ENCODE measurements at places on chromosomes 7 and 10.

DNA sequence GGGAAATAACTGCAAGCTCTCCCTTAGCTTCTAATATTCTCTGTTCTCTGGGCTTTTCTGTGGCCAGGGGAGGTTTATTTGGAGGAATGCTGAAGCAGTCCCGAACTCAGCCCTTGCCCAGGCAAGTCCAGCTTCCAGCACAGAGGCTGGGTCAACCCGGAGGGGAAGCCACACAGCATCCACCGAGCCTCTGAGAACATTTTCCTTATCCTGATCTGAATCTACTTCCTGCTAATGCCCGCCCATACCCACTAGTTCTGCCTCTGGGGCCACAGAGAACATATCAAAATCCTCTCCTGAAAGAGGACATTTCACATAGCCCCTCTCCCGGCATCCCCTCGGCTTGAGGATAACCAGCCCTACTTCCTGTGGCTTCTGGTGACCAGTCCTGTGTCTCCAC lies 31.1 kb downstream of the SH3PXD2A start:
- no peak for DNase-seq

DNA sequence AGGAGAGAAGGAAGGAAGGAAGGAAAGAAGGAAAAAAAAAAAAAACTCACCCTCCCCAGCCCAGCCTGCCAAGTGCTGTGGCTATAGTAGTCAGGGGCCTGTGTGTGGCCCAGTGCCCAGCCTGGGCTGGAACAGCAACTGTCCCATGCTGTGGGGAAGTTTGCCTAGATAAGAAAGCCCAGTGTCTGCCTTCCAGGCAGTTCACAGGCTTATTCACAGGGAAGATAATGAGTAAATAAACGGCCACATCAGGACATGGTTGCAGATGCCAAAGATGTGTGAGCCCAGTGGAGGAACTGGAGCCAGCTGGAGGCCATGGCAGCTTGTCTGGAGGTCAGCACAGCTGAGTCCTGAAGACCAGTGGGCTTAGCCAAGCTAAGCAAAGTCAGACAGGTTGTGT lies 132.4 kb upstream of the FOXK1 start:
- no peak for DNase-seq

GRCh38 chr7:84324136-84324630 lies 129.6 kb upstream of the SEMA3A start:
- DNase-seq: no peak

GRCh38 chr7:33326485-33326848 lies 197.1 kb downstream of the BBS9 start:
- DNase-seq: no peak

- DNase-seq: no peak
Observed at GRCh38 chr10:14294347-14295059, 36.2 kb downstream of the FRMD4A start.

GRCh38 chr10:7337431-7338171 lies 73.2 kb downstream of the SFMBT2 start:
- no peak for DNase-seq

DNA sequence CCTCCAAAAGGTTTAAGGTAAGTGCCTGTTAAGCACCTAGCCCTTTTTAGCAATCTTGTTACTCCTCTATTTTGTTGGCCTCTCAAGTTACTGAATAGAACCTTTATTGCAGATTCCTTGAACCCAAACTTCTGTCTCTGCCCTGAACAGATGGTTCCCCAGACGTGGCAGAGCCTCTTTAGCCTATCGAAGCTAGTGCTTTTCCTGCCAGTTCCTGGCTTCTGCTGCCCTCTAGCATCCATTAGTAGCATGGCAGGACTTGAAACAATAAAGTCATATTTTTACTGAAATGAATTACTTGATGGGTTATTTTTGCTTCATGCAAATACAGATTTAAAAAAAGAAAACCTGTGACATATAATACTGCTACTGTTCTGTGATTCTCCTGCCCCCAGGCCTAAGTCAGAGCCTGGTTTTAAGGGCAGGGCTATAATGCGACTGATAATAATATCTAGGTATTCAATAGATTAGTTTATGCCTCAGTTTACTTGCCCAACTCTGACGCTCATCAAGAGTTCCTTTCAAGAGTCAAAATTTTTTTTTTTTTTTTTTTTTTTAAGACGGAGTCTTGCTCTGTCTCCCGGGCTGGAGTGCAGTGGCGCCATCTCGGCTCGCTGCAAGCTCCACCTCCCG lies 84.3 kb upstream of the PHF14 start:
- no peak for DNase-seq

GRCh38 chr7:45710271-45711160 lies 136.3 kb downstream of the ADCY1 start:
- DNase-seq: no peak

DNA sequence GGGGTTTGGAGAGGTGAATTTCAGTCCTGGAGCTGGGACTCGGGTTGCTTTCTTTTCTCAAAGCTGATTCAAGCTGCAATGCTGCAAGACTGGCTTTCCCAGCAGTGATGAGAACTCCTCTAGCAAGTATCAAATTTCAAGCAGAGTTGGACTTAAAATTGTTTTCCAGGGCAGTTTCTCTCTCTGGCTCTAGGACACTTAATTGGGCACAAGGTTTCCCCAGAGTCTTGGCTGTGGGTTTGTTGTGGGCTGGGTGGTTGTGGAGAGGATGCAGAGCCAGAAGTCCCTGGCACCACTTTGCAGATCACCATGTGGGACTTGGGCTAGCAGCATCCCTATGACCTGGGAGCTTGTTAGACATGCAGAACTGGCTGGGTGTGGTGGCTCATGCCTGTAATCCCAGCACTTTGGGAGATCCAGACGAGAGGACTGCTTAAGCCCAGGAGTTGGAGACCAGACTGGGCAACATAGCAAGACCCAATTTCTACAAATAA lies 16.8 kb downstream of the AKR1B15 start:
- no peak for DNase-seq

GRCh38 chr10:74150204-74150989 lies at the start of gene AP3M1:
Gene AP3M1, minus strand, starts transcription at chr10:74150828. Its CDS starts 12,449 bp downstream, at chr10:74138379.
- DNase-seq: peak; percentile 56

GRCh38 chr10:93503075-93503474 lies 6.7 kb downstream of the CEP55 start:
- DNase-seq: no peak

GRCh38 chr7:68176974-68177373 lies 1180.3 kb downstream of the TYW1 start:
- no peak for DNase-seq

GRCh38 chr10:85548034-85548433 lies 818.6 kb downstream of the GRID1 start:
- DNase-seq: no peak

DNA sequence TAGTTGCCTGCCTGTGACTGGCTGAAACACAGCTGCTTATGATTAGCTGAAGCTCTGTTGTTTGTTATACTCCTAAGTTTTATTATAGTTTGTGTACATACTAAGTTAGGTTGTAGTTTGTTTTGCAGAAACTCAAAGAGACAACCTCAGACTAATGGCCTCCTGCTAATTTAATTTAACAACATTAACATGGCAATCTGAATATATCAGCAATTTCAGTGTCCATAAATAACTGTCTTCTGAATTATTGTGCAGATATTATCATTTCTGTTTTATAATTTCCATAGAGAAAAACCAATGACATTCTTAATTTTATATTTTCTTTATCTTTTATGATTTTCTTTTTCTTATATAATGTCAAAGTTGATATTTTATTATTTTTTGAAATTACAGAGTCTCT lies 298.1 kb upstream of the PLXDC2 start:
- no peak for DNase-seq

DNA sequence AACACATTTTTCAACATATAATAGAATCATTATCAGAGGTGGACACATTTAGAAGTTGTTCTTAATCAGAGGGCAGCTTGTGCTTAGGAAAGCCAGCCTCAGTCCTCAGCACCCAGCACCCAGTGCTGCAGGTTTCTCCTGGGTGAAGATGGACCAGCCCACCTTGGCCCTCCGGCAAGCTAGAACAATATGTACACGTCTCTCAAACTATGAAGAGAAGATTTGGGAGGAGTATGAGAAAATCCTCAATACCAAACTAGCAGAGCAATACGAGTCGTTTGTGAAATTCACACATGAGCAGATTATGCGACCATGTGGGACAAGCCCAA lies 13.5 kb upstream of the RALA start:
- no peak for DNase-seq

- no peak for DNase-seq
Observed at GRCh38 chr10:72730479-72730878, 38.5 kb downstream of the MCU start.

DNA sequence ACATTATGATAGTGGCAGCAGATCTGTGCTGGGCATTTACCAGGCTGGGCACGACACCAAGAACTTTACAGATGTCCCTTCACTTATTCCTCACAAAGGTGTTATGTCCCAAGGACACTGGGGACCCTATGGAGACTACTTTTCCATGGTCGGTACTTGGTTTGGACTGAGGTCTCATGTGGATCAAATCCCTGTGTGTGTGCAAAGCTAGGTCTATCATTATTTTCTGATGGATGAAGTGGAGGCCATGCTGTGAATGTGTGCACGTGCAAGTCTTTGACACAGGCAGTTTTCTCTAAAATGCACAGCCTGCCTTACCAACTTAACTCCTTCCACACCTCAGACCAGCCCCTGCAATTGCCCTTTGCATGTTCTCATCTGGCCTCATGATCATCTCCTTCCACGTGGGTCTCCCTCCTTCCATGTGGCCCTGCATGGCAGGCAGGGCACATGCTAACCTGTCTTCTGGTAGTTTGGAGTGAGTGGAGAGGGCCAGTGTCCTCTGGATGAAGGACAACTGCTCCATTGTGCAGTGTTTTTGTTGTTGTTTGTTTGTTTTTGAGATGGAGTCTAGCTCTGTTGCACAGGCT lies 16.0 kb upstream of the ZNF273 start:
- DNase-seq: no peak

DNA sequence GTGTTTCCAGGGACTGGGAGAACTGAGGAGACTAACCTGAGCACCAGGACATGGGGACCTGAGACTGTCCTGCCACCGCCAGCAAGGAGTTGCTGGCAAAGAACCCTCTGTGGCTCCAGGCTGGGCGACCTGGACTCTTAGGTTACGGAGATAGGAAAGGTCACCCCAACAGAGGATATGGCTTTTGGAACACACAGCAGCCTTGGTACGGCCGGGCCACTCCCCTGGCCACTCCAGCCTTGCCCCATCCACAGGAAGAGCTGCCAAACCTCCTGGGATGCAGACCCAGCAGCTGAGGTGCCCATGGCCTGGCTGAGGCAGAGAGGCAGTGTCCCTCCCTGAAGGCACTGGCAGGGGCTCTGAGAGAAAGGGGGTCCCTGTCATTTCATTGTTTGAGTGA lies 137.8 kb downstream of the OAT start:
- no peak for DNase-seq

- DNase-seq: no peak
Observed at GRCh38 chr10:5090551-5090950, 3.7 kb upstream of the AKR1C3 start.

- no peak for DNase-seq
Observed at GRCh38 chr7:85154282-85154937, 32.4 kb downstream of the SEMA3D start.

DNA sequence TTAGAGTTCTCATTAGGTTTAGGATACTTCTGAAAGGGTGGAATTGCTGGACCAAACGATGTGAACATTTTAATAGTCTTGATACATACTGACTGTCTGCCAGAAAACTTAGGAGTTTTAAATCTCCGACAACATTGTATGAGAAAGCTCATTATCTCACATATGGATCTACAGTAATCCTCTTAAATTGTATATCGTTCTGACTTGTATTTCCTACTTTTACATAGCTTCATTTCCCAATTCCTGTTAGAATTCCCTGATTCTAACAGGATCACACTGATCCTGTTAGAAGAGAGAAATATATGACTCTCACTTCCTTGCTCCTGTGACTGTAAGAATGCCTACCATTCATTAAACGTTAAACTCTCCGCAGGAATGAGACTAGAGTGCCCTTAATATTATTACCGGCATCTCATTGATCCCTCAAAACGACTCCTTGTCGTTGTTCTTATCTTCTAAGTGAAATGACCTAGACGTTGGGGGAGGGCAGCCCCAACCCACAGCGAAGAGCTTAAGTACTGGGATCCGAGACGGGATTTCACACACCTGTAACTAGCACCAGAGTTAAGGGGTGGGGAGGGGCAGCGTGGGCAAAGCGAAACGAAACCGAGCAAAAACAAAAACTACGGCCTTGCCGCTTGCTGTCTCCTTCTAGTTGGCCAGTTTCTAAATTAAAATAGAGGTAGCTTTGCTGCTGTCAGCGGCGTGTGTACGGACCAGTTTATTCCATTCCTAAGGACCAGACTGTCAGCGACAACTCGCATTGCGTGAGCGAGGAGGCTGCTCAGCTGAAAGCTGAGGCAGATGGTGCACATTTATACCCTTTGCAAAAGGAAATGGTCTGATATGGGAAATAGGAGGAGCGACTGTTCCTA lies 678 bp upstream of the TMEM106B start:
- no peak for DNase-seq

DNA sequence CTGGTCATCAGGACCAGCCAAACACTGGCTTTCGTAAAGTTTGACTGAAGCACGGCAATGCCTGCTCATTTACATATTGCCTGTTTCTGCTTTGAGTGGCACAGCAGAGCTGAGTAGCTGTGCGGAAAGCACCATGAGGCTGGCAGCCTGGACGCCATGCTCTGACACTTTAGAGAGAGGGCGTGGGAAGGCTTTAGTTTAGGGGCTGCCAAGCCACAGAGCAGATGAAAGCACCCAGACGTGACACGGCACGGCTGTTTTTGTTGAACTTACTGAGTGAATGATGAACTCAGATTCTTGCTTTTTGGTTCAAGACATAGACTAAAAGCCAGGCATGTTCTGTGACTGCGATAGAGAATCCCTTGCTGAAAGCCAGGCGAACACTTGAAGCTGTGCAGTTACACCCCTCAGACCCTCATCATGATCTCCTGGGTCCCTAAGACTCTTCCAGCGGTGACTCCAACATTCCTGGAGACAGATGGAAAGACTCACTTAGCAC lies 182.1 kb downstream of the ZMYND11 start:
- no peak for DNase-seq

- DNase-seq: no peak
Observed at GRCh38 chr7:8147760-8148463, 114.1 kb downstream of the ICA1 start.

DNA sequence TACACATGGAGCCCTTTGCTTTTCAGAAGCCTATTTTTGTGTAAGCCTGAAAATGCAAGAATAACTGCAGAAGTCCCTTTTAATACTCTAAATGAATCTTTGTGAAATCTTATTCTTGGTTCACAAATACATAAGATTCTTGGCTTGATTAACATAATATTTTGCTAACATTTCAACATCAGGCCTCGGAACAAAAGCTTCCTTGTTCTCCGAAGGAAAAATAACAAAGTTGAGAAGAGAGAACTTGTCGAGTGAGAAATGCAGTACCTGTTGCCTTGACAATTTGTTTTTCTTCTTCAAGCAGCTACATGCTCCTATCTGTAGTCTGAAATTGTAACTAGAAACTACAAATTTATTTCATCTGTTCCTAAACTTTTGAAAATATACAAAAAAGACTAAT lies 8.5 kb downstream of the NT5C2 start:
- DNase-seq: no peak

GRCh38 chr7:36986948-36987724 lies 262.8 kb upstream of the AOAH start:
- DNase-seq: peak; percentile 48

- DNase-seq: no peak
Observed at GRCh38 chr7:147861058-147861716, 729.4 kb upstream of the C7orf33 start.

GRCh38 chr10:94680544-94680943 lies 3.0 kb upstream of the CYP2C18 start:
- DNase-seq: no peak
